ENCODE measurements at places on chromosomes 1 and 21.

DNA sequence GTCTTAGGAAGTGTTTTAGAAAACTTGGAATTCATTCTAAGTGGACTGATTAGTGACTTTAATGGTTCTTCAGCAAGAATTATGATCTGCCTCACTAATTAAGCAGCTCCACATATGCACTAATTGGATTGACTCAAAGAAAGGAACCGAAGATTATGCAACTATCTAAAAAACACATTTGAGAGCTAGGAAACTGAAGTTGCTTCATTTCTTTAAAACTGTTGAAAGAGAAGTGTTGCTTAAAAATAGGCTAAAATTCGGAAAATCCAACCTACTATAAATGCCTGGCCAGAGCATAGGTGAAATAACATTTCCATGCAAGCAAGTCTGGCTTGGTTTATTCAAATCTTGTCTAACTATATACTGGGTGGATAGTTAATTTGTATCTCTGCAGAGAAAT, 502.9 kb upstream of the ZRANB2 start:
- no peak for DNase-seq

DNA sequence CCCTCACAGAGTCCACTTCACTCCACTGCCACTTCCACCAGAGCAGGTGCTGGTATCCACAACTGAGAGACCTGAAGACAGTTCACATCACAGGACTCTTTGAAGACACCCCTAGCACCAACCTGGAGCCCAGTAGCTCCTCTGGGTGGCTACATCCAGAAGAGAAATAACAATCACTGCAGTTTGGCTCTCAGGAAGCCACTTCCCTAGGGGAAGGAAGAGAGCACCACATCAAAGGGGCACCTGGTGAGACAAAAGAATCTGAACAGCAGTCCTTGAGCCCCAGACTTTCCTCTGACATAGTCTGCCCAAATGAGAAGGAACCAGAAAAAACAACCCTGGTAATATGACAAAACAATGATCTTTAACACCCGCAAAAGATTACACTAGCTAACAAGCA, 113.2 kb downstream of the TENT5C start:
- DNase-seq = no peak

DNA sequence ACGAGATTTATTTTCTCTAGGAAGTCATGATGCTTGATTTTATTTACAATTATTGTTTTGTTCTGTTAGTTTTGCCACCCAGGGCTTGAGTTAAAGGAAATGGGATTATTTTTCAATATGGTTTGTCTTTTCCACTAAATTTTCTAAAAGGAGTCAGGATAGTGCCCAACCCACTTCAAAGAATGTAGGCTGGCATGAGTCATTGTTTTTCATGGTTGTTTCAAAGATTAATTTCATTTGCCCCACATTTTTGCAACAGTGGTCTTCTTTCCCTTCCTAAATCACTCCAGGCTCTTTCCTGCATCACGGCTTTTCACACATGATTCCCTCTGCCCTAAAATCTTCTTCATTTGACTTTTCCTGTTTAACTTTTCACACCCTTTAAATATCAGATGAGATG, 2.5 kb downstream of the SLAMF6 start:
- no peak for DNase-seq

DNA sequence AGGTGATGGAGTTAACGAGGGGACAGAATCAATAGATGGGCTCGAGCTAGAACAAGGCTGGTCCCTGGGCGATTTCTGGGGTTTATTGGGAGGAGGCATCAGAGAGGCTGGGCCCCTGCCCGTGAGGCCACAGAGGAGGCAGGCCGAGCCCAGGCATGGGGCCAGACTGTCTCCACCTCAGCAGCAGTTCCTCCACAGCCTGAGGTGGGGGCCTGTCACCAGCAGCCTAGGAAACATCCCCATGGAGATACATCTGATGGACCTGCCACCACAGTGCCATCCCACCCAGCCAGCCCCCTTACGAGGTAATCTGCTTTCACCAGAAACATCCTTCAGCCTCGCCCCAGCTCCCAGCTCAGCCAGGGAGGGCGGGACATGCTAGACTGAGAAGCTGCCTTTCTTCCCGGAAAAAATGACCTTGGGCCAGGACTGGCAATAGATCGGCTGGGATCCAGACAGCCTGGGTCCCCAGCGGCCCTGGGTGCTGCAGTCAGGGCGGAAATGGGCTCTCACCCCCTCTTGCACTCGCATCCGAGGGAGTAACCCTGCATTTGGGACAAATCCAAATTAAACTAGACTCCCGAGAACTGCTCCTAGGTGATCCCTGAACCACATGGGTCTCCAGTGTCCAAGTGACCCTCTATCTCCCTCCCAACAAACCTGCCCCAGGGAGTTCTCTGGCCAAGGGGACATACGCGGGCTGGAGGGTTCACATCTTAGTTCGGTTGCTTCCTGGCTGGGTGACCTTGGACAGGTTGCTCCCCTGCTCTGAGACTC, 10.0 kb upstream of the EPHA8 start:
- DNase-seq = no peak

GRCh38 chr1:206939841-206940587, 6.3 kb downstream of the PIGR start:
- no peak for DNase-seq

GRCh38 chr21:24727803-24728440, 879.4 kb downstream of the MRPL39 start:
- no peak for DNase-seq

GRCh38 chr1:93631626-93632365, 49.8 kb downstream of the BCAR3 start:
- no peak for DNase-seq

GRCh38 chr1:61109158-61109557, 26.8 kb downstream of the NFIA start:
- no peak for DNase-seq

DNA sequence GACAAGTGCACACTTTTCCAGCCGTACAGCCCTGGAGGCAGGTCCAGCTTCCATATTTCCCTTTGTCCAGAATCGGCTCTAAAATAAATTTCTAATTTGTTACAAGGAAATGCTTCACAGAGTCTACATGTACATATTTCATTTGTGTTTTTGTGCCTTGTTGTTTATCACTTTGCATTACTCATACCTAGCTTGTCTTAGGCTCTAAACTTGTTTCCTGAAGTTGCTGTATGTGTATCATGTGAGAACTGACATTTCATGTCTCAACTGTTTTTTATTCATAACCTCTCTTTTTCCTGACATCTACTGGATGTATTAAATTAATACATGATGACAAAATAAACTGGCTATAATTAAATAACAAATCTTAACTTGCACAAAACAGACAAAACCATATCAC, 7.5 kb downstream of the CYYR1 start:
- DNase-seq = no peak

DNA sequence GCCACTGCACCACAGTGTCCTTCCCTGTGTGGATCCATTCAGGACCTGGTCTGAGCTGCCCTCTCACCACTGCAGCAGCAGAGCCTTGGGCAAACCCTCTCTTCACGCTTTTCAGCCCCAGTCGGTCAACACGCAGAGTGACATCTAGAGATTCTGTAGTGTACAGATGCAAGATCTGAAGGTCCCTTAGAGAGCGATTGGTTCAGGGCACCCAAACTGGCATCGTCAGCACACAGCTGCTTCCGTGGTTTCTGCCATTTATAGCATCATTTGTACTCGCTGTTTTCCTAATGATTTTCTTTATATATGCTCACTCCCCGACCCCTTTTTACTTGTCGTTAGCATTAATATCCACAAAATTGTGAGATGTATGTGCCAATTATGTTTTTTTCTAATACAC, 1.5 kb upstream of the ASCL5 start:
- no peak for DNase-seq

- DNase-seq = no peak
Measured at GRCh38 chr21:45372732-45373355, 32.1 kb upstream of the COL18A1 start.

DNA sequence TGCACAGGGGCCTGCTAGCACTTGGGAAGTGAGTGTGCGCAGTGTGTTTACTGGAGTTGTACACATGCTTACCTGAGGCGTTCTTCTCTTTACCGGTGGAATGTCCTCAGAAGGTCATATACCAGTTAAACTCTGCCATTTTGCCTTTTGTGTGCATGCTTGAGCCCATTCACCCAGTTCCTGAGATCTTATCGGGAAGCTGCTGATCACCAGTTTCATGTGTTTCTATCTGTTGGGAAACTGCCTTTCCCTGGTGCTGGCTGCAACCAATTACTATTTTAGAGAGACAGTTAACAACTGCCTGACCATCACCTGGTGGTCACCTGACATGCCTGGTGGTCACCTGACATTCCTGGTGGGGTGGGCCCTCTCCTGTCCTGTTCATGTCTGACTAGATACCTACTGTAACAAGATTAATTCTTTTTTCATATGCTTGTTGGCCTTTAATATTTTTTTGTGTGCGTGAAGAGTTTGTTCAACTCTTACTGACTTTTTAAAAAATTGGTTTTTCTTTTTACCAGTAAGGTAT, 137.0 kb downstream of the RASAL2 start:
- DNase-seq = no peak

GRCh38 chr21:16811011-16811410, 701.8 kb upstream of the CXADR start:
- DNase-seq = no peak

DNA sequence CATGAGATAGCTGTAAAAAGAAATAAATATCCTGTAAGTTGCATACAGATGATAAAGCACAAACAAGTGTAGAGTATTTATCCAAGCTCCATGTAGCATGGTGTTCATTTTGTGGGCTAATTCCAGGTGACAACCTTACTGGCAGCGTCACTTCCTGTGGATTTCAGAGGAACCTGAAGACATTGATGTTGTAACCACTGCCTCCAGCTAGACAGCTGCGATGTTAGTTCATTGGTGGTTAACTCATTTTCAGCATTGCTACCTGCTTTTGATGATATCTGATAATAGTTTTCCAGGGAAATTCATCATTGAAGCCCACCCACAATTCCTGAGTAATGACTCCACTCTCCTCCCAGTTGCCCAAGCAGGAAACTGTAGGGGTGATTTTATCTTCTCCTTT, 3.0 kb downstream of the HSD3B1 start:
- no peak for DNase-seq

- DNase-seq = no peak
Measured at GRCh38 chr1:168829876-168830275, 100.9 kb upstream of the DPT start.

- no peak for DNase-seq
Measured at GRCh38 chr1:19423130-19423529, 62.2 kb downstream of the CAPZB start.

DNA sequence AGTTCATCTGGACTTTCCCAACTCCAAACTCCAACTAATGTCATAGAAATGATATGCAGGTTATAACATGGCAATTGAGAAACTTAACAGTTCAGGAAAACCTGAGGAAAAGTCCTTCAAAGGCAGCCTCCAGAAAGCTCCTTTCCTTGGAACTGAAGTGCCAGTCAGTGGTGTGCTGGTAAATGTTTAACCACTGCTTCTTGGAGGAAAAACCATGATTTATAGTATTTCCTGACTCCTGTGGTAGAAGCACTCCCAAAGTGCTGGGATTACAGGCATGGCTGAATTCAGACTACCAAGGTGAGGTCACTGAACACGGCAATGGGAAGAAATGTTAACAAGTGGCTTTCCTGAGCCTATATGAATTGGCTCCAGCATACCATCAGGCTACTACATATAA, 26.7 kb upstream of the ZNHIT6 start:
- DNase-seq = no peak

DNA sequence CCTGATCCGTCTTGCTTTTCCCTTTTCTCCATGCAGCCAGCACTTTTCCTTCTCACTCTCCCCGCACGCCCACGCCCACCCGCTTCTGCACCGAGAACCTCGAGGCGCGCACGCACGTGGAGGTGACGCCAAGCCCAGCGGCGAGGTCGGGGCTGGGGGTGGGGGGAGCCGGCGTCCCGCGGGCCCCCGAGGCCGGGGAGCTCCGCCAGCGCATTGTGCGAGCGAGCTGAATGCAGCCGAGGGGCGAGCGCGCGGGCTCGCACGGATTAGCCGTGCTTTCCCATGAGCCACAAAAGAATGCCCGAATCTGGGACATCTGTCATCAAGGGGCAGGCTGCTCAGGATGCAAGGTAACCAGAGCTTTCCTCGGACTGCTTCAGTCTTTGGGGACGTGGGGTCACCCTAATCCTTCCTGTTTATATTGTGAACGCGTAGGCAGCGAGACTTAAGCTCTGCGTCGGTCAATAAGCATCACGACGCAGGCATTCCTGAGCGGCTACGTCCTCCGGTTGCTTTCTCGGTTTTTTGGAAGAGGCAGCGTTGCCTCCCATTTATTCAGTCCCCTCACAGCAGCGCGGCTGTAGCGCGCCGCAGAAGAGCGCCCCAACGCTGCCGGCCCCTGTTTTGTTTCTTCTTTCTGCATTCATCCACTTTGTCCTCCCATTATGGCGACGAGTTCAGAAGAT, 67.3 kb upstream of the AKT3 start:
- DNase-seq = no peak

DNA sequence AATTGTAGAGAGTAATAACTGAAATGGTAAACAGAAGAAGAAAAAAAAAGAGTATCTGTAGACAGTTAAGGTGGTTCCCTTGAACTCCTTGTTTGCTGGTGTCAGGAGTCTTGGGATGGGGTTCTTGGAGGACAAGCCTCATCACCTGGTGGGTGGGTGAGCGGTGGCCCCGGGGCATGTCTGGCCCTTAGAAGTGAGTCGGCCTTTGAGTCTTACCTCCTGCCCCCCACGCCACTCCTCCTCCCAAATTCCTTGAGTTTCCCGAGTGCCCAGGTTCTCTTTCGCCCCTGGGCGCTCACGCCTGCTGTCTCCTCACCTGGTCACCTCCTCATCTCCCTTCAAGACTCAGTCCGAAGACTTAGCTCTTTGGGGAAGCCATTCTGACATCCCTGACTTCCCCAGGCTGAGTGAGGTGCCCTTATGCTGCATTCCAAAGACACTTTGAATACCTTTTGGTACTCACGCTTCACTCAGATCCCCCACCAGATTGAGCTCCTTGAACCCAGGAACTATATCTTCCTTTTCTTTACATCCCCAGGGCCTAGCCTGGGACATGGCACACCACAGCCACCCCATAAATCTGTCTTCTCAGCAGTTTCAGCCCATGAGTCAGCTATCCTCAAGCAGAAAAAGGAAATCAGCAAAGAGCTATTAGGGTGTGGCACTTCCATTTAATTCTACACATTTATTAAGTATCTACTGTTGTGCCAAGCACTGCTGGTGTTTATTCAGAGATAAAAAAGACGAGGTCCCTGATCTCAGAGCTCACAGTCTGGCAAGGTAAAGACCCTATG, 13.5 kb upstream of the IKBKE start:
- DNase-seq = no peak

DNA sequence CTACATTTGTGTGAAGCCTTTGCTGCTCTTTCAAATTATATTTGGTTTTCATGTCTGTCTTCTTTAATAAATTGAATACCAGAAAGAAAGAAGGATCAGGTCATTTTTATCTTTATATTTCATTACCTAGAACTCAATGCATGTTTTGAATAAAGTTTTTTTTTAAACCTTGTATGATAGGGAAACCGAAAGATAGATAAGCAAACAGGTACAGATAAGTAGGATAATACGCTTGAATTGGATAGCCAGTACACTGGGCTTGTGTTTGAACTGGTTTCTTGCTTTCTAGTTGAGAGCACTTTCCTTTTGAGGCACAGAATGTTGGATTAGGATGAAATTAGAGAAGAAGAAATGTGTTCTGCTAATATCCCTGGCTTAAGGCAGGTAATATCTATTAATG, 46.9 kb downstream of the PKN2 start:
- DNase-seq = no peak
